ENCODE measurements at places on chromosomes 4 and X. TPM values are rescaled to one million over a fixed set of nuclear protein-coding genes. Genes with fewer than 3 reads are reported as not detected.

GRCh38 chr4:52945326-52945898 is 83.3 kb downstream of the RASL11B start:
- H3K27me3 ChIP-seq: no peaks in the 10 kb centered on the region
- no peak for DNase-seq
- no peak overlapping the region for H3K27ac ChIP-seq
- H3K36me3 ChIP-seq: no peaks in the 10 kb centered on the region

- no peaks in the 10 kb centered on the region for H3K27me3 ChIP-seq
- no peaks in the 10 kb centered on the region for H3K4me1 ChIP-seq
- no peak for DNase-seq
- no peak overlapping the region for H3K4me3 ChIP-seq
- no peak overlapping the region for H3K27ac ChIP-seq
- no peaks in the 10 kb centered on the region for H3K36me3 ChIP-seq
These were observed 44.9 kb downstream of the ANAPC4 start for GRCh38 chr4:25421816-25422525.

GRCh38 chrX:153934148-153934761 is 582 bp downstream of the NAA10 start:
- no peaks in the 10 kb centered on the region for H3K27me3 ChIP-seq
- no peaks in the 10 kb centered on the region for H3K4me1 ChIP-seq
- DNase-seq: no peak
- H3K27ac ChIP-seq: peak overlapping the region; percentile 85

DNA sequence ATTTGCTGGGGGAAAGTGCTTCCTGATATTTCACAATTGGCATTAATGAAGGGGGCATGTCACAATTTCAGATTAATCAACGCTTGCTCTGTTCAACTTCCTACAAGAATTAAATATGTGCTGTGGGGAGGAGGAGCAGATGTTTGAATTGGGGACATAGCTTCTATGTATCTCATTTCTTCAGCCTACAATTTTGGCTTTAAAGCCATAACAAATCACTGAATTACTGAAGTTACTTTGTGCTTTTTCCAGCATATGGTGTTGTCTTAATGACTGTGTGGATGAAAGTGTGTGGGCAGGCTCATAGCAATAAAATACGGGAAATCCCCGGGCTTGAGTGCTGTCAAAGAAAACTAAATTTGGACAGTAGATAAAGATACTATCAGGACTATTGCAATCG is 813 bp downstream of the TLR7 start:
- H3K36me3 ChIP-seq: no peaks in the 10 kb centered on the region
- H3K4me3 ChIP-seq: no peak overlapping the region
- no peaks in the 10 kb centered on the region for H3K4me1 ChIP-seq
- no peak for DNase-seq
- H3K27ac ChIP-seq: no peak overlapping the region
- no peaks in the 10 kb centered on the region for H3K27me3 ChIP-seq

GRCh38 chrX:109843963-109844751 is 111.1 kb upstream of the ACSL4 start:
- H3K27me3 ChIP-seq: no peaks in the 10 kb centered on the region
- H3K4me1 ChIP-seq: peaks cover 20% of the 10 kb centered on the region
- H3K36me3 ChIP-seq: no peaks in the 10 kb centered on the region
- H3K4me3 ChIP-seq: no peak overlapping the region

GRCh38 chrX:151695583-151696340 is 504 bp downstream of the PRRG3 start:
- peak overlapping the region; percentile 57 for H3K4me3 ChIP-seq
- peaks cover 4% of the 10 kb centered on the region for H3K4me1 ChIP-seq
- no peaks in the 10 kb centered on the region for H3K27me3 ChIP-seq
- DNase-seq: no peak
- no peak overlapping the region for H3K27ac ChIP-seq

The KCNE5 gene
- total RNA-seq: not detected

- H3K4me3 ChIP-seq: no peak overlapping the region
- no peak overlapping the region for H3K27ac ChIP-seq
- DNase-seq: no peak
- no peaks in the 10 kb centered on the region for H3K4me1 ChIP-seq
These were observed 10.9 kb upstream of the GRPR start for GRCh38 chrX:16112428-16112827.

GRCh38 chr4:151992332-151993154 is 231.7 kb upstream of the GATB start:
- DNase-seq: no peak
- no peak overlapping the region for H3K4me3 ChIP-seq
- no peaks in the 10 kb centered on the region for H3K4me1 ChIP-seq
- no peak overlapping the region for H3K27ac ChIP-seq

The DDX53 gene
- total RNA-seq: not detected

- no peak overlapping the region for H3K4me3 ChIP-seq
- H3K36me3 ChIP-seq: no peaks in the 10 kb centered on the region
- no peaks in the 10 kb centered on the region for H3K27me3 ChIP-seq
- no peak overlapping the region for H3K27ac ChIP-seq
These were observed 27.0 kb upstream of the MCF2 start for GRCh38 chrX:139734996-139735395.

The TSR2 gene
- total RNA-seq: 10.7 TPM

The RPA4 gene
- total RNA-seq: 0.38 TPM

The ADRA2C gene
- total RNA-seq: 3.2 TPM

GRCh38 chr4:8568068-8568668 is 12.0 kb upstream of the GPR78 start:
- no peak for DNase-seq
- H3K36me3 ChIP-seq: no peaks in the 10 kb centered on the region
- no peaks in the 10 kb centered on the region for H3K4me1 ChIP-seq
- no peak overlapping the region for H3K4me3 ChIP-seq
- no peak overlapping the region for H3K27ac ChIP-seq

DNA sequence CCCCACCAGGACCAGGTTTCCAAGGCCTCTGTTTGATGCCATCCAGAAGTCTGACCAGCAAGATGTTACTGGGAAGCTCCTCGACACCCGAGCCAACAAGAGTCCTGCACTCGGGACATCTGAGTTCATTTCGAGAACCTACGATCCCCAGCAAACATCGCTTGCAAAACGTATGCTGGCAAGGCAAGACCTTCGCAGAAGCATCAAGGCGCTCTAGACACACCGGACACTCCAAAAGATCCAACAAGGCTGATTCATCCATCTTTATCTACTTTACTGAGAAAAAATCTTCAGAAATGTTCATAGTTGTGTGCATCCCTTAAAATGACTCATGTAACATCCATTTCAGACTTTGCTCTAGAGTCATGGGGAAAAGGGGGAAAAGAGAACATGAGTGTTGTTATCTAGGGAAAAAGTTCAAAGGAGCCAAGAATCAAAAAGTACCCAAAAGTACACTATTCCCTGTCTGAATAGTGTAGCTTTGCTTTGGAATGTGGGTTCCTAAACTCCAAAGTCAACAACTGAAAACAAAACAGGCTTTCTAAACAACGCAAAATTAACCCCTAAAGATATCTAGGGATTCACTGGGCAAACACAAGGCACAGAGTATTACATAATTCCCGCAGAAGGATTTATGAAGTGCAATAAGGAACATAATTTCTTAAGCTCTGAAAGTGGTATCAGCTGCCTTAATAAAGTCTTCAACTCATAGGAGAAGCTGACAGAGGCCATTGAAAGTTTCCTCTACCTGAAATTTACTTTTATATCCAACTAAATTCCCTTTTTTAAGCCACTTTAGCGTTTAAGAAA is 1.6 kb downstream of the SH3RF1 start:
- peak overlapping the region; percentile 89 for H3K27ac ChIP-seq
- H3K4me1 ChIP-seq: peaks cover 15% of the 10 kb centered on the region
- no peak for DNase-seq

DNA sequence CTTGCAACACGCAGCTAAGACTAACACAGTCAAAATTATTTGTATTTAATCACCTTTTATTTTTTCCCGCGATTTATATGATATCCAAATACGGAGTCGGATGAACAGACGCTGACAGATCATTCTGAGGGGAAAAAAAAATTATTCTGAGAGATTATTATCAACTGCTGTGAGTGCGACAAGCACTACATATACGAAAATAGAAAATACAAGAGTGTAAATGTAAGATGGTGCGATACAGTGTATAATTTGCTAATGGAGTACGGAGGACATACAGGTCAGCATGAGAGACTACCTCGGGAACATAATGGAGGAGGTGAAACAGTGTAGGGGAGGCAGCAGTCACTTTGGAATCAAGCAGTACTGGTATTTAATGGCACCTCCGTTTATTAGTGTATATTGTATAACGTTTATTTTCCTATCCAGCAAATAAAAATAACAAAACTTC is 2.8 kb upstream of the LIN54 start:
- H3K4me1 ChIP-seq: peaks cover 44% of the 10 kb centered on the region
- H3K27me3 ChIP-seq: no peaks in the 10 kb centered on the region
- H3K27ac ChIP-seq: peak overlapping the region; percentile 97

DNA sequence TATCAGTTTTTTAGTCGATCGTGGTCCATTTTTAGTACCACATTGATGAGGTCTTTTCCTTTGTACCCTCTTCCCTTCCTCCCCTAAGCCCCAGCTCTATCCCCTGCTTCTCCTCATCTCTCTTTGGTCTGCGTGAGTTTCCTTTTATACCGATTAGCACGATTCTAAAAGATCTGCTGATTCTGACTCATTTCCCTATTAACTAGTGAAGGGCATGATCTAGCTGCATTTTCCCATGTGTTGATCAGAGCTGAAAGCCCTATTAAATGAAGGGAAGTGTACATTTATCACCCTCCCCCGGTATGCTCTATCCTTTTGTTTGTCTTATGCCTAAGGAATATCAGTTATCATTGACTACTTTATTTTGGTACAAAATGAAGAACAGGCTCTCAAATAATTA is 181.7 kb upstream of the NPY2R start:
- H3K4me3 ChIP-seq: no peak overlapping the region
- H3K36me3 ChIP-seq: no peaks in the 10 kb centered on the region
- DNase-seq: no peak
- no peak overlapping the region for H3K27ac ChIP-seq

DNA sequence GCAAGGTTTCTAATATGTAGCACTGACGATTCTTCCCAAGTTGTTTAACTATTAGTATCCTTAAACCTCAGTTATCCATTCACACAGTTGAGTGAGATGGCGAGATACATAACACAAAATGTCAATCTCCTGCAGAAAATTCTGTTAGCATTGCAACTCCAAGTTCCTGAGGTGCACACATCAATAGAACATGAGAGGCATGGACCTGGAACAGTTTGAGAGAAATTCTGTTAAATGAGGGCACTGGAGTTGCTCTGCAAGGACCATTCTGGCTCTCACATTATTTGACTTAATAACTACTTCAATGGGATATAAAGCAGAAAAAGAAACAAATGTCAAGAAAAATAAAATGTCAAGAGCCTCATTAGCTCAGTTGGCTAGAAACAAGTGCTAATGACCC is 301.2 kb upstream of the DIAPH2 start:
- H3K36me3 ChIP-seq: no peaks in the 10 kb centered on the region
- H3K27me3 ChIP-seq: no peaks in the 10 kb centered on the region
- no peak overlapping the region for H3K27ac ChIP-seq
- no peak for DNase-seq

GRCh38 chrX:3262901-3263300 is 83.6 kb downstream of the MXRA5 start:
- DNase-seq: no peak
- no peaks in the 10 kb centered on the region for H3K36me3 ChIP-seq
- no peak overlapping the region for H3K4me3 ChIP-seq
- no peaks in the 10 kb centered on the region for H3K27me3 ChIP-seq

The ARX gene
- total RNA-seq: not detected

The FRG2 gene
- total RNA-seq: not detected

The FABP2 gene
- not detected for total RNA-seq

The ALPK1 gene
- 12.6 TPM for total RNA-seq

- no peak overlapping the region for H3K4me3 ChIP-seq
- H3K27me3 ChIP-seq: no peaks in the 10 kb centered on the region
- H3K4me1 ChIP-seq: no peaks in the 10 kb centered on the region
- DNase-seq: no peak
These were observed 454.4 kb downstream of the C4orf33 start for GRCh38 chr4:129550281-129550785.

DNA sequence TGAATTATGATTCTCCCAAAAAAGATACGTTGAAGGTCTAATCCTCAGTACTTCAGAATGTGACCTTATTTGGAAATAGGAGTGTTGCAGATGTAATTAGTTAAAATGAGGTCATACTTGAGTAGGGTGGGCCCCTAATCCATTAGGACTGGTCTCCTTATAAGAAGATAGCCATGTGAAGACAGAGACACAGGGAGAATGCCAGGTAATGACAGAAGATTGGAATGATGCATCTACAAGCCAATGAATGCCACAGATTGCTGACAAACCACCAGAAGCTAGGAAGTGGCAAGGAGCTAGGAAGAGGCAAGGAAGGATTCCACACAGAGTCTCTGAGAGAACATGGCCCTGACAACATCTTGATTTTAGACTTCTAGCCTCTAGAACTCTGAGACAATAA is 7.4 kb upstream of the RPS6KA3 start:
- no peaks in the 10 kb centered on the region for H3K4me1 ChIP-seq
- no peak overlapping the region for H3K4me3 ChIP-seq
- no peaks in the 10 kb centered on the region for H3K27me3 ChIP-seq
- DNase-seq: no peak

- H3K36me3 ChIP-seq: no peaks in the 10 kb centered on the region
- no peaks in the 10 kb centered on the region for H3K4me1 ChIP-seq
- H3K4me3 ChIP-seq: no peak overlapping the region
- no peaks in the 10 kb centered on the region for H3K27me3 ChIP-seq
- DNase-seq: no peak
- H3K27ac ChIP-seq: no peak overlapping the region
These were observed 1014.2 kb downstream of the C4orf33 start for GRCh38 chr4:130110189-130110588.

The RNF150 gene
- 6.7 TPM for total RNA-seq

- H3K36me3 ChIP-seq: peaks cover 4% of the 10 kb centered on the region
- no peaks in the 10 kb centered on the region for H3K27me3 ChIP-seq
These were observed 10.4 kb downstream of the DCTD start for GRCh38 chr4:182906786-182907185.

DNA sequence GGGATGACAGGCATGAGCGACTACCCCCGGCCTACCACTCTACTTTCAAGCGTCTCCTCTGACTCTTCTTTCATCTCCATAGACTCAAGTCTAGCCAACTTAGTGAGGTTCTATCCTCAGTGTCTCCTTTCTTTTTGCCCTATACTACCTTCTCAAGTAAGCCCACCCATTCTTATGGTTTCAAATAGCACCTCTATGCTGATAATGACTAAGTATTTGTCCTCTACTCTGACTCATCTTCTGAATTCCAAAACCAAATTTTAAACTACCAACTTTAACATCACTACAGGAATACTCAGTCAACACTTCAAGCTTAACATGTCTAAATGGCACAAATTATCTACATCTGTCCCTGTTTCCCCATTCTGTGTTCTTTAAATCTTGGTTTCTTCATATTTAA is 47.8 kb downstream of the ELF2 start:
- H3K36me3 ChIP-seq: no peaks in the 10 kb centered on the region
- peaks cover 3% of the 10 kb centered on the region for H3K4me1 ChIP-seq
- no peak for DNase-seq
- H3K27ac ChIP-seq: no peak overlapping the region

DNA sequence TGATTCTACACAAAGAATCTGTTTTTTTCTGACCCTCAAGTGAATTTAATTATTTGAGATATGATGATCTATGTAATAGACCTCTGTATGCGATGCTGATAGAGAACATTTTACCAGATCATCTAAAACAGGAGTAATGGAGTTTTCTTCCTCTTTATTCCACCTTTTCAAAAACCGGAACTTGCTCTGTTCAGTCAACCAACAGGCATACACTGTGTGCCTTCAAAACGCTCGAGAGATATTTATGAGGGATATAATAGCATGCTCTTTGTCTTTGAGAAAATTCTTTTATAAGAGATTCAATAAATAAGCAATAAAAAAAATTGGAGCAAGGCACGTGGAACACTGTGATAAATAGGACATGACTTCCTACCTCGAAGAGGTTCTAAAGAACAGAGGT is 2.0 kb downstream of the NYX start:
- H3K36me3 ChIP-seq: no peaks in the 10 kb centered on the region
- no peak for DNase-seq
- no peaks in the 10 kb centered on the region for H3K27me3 ChIP-seq
- peak overlapping the region; percentile 9 for H3K27ac ChIP-seq
- H3K4me3 ChIP-seq: peak overlapping the region; percentile 31
- H3K4me1 ChIP-seq: no peaks in the 10 kb centered on the region

All from esophagus squamous epithelium (tissue), 5 donors.